Ovary (tissue), 10 donors: ENCODE measurements at places on chromosomes 3 and 15. TPM values are rescaled to one million over a fixed set of nuclear protein-coding genes. Genes with fewer than 3 reads are reported as not detected.

GRCh38 chr3:102756706-102757105, 321.9 kb downstream of the ZPLD1 start:
- H3K4me3 ChIP-seq = no peak overlapping the region
- no peak for DNase-seq
- no peaks in the 10 kb centered on the region for H3K27me3 ChIP-seq
- no peak overlapping the region for H3K27ac ChIP-seq

Gene MESP2
- not detected for total RNA-seq

DNA sequence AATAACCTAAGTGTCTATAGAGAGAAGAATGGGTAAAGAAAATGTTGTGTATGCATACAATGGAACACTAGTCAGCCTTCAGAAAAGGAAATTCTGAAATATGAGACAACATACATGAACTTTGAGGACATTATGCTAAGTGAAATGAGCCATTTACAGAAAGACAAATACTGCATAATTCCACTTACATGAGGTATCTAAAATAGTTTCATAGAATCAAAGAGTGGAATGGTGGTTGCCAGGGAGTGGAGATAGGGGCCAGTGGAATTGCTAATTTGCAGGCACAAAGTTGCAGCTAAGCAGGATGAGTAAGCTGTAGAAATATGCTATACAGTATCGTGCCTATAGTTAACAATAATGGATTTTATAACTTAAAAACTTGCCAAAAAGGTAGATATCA, 779.6 kb upstream of the ARPP21 start:
- H3K27ac ChIP-seq = no peak overlapping the region
- H3K4me3 ChIP-seq = no peak overlapping the region
- H3K4me1 ChIP-seq = no peaks in the 10 kb centered on the region
- no peaks in the 10 kb centered on the region for H3K27me3 ChIP-seq

Gene ARHGEF26
- total RNA-seq = 11.7 TPM

Gene ROPN1
- not detected for total RNA-seq

Gene SKOR1
- total RNA-seq = 1.0 TPM

GRCh38 chr15:85479071-85479647, 98.8 kb downstream of the AKAP13 start:
- no peaks in the 10 kb centered on the region for H3K36me3 ChIP-seq
- H3K27ac ChIP-seq = no peak overlapping the region
- peaks cover 8% of the 10 kb centered on the region for H3K4me1 ChIP-seq
- DNase-seq = no peak
- H3K27me3 ChIP-seq = no peaks in the 10 kb centered on the region
- H3K4me3 ChIP-seq = no peak overlapping the region
